Right renal pelvis (tissue), 4 donors: ENCODE measurements at places on chromosomes 13 and 19.

DNA sequence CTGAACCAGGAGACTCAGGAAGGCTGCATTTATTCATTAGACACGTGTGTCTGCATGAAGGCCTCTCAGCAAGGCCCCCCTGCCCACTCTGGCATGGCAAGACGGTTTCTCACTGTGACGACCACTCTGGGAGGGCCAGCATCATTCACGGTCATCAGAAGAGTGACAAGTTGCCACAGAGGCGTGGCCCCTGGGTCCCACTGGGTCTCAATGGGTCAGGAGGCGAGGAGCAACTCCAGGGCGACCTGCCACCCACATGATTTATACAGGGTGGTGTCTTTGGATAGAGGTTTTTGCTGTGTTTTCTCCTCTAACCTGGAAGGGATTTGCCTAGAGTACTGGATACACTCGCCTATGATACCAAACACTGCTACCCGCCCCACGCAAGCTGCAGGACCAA lies 60.7 kb downstream of the KLF2 start:
- no peak for DNase-seq

- DNase-seq = no peak
Measured at GRCh38 chr19:4576016-4576933, 16.8 kb upstream of the SEMA6B start.

DNA sequence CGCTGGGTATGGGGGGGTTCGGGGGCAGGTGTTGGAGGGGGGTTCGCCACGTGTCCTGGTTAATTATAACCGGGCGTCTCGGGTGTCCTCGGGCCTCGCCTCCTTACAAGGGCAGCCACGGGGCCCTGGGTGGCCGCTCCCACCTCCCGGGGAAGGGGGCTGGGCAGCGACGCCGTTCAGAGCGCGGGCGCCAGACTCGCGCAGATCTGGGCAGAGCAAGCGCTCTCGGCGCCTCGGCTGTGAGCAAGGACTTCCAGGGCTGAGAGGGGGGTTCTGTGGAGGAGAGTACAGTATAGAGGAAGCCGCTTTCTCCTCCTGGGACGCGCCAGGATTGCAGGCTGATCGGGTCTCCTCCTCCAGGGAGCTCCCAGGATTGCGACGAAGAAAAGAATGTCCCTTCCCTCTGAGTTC lies 1.0 kb upstream of the CKM start:
- DNase-seq = no peak

DNA sequence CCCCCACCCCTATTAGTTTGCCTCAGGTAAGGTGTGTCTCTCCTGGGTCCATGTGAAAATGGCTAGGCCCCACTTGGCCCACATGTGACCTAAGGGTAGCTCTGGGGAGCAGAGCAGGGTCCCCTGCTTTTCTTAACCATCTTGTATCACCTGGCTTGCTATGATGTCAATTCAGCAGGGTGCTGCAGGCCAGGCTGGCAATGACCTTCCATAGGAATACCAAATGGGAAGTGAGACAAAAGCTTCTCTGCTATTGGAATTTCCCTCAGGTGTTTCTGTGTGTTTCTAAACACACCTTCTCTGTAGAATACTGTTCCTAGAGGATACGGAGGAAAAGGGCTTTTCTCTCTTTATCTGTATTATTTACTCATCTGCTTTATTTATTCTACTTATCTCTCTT lies 35.7 kb upstream of the DACH1 start:
- no peak for DNase-seq

DNA sequence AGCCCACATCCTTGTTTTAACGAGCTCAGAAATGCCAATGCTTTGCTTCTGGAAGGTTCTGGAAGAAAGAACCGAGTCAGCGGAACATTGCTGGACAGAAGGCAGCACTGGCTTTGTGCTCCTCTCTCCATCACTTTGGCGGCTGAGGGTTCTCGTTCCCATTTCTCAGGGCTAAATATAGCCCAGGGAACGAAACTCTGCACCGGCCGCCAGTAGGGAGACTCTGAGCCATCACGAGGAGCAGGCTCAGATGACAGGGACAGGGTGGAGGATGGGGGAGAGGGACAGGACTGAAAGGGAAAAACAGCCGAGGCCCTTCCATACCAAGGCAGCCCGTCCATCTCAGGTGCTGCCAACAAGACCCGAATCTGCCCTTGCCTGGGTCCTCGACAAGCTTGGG lies 166.4 kb downstream of the CACNA1A start:
- DNase-seq = no peak

DNA sequence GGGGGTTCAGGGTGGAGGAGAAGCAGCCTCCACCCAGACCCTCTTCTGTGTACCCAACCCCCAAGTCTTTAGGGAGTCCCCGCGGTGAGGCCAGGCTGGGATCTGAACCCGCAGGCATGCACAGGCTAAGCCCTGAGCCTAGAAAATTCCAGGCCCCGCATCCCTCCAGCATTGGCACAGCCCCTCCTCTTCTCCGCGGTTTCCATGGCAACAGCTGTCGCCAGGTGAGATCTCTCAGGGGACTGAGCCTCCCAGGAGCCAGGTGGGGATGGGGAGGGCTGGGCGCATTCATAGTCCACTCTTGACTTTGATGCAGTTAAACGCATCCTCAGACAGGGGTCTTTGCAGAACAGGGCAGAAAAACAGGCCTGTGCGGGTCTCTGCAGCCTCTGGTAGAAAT lies 48.3 kb upstream of the USP29 start:
- DNase-seq = no peak

DNA sequence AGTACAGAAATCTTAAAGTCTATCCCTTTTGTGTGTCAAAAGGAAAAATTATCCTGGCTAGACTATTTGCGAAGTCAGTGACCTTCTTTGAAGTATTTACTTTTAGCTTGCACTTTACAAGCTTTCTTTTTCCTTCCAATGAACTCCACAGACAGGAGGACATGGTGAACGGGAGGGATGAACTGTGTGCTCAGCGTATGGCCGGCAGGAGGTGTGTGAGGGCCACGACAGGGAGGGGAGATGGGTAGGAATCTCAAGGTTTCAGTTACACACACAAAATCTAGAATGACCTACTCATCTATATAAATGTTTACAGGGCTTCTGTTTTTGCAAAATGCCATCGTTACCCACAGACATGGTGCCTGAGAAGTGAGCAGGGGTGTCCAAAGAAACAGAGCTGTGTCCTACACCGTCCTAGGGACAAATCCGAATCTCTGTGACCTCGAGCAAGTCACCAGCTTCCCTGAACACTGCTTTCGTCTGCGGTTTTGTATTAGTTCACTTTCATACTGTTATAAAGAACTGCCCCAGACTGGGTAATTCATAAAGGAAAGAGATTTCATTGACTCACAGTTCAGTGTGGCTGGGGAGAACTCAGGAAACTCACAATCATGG lies 537.2 kb downstream of the LIG4 start:
- DNase-seq = peak; percentile 3

GRCh38 chr19:4121815-4122214 lies 2.1 kb downstream of the MAP2K2 start:
- no peak for DNase-seq

- DNase-seq = no peak
Measured at GRCh38 chr19:45114116-45114515, 21.1 kb downstream of the PPP1R37 start.

DNA sequence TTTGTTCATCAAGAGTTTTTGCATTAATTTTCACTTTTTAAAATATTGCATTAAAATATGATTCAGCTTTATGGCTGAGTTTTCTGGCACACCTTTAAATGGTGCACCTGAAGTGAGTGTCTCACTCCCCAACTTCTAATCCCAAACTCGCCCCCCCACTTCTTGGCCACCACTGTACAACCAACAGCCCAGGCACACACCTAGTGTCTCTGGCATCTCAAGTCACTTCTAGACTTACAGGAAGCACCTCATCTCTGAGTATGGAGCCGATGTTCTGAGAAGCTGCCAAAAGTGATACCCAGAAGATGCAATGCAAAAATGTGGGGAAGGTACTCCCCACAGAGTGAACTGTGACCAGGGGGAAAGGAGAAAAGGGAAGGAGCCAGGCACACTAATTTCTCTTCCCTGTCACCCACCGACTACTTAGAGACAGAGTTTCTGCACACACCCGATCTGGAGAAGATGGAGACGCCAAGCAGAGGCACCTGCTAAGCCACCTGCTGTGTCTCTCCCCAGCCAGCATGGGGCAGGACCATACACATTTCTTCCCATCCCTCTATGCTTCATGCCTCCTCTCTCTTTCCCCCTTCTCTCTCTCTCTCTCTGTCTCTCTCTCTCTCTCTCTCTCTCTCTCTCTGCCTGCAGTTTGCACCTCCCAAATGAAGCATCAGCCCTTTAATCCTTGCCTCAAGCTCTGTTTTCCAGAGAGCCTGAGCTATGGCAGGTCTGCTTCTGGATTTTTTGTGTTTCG lies 155.3 kb upstream of the ZNF507 start:
- no peak for DNase-seq

- no peak for DNase-seq
Measured at GRCh38 chr19:29293736-29294342, 80.9 kb upstream of the UQCRFS1 start.

DNA sequence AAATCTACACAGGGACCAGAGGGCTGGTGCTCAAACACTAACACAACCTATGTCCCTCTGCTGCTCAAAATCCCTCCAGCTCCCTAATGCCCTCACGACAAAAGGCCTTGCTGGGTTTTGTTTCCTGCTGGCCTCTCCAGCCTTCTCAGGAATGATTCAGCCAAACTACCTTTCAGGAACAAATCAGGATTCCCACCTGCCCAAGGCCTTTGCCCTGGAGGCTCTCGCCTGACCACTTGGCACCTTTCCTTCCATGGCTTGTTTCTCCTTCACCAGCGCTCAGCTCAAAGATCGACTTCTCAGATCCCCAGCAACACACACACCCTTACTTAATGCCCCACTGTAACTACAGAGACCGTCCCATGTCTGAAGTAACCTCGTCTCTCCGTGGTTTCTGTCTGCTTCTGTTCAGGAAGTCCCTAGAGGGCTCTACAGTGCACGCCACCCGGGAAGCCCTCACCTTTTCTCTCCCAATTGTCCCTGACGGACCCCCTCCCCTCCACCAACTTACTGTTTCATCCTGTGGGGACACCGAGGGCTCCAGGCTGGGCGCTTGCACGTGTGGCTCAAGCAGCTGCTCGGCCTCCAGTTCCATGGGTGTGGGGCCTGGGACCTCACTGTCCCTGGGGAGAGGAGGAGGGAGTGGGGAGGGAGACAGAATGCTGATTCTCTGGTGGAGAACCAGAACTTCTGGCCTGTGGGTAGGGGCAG lies 3.2 kb upstream of the SIX5 start:
- DNase-seq = no peak

DNA sequence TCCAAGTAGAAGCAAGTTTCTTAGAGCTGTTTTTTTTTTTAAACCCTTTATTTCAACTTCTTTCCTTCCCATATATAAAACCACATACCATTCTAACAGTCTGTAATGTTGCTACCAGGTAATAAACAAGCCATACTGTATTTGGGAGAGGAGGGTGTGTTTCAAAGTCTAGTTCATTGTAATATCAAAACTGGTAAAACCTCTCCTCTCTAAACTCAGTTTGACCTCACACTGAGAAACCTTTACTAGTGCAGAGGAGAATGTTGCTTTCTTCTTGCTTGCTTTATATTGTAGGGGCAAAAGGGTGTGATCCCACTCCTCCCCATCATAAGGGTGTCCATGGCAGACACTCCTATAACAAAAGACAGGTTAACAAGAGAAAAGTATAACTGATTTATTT lies 155.1 kb downstream of the GGACT start:
- DNase-seq = no peak

DNA sequence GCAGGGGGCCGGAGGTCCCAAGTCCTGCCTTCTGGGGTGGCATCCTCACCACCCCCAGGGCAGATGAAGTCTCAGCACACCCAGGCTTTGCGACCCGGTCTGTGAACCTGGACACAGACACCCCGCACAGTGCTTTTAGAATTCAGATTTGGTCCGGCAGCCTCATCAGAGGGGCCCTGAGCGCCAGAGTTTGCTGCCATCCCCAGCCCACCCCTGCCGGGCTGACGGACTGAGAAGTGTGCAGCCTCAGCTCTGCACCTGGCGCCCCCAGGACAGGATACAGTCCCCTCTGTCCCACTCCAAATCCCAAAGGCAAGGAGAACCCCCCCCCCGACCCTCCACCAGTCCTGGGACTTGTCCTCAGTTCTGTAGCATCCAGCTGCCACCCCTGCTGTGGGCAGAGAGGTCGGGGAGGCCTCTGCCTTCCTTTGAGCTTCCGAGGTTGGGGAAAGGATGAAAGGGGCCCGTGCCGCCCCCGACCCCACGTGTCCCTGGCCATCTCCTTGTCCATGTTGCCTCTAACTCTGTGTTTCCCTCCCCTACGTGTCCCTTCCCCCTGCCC lies 16.9 kb downstream of the CAPN12 start:
- DNase-seq = no peak

DNA sequence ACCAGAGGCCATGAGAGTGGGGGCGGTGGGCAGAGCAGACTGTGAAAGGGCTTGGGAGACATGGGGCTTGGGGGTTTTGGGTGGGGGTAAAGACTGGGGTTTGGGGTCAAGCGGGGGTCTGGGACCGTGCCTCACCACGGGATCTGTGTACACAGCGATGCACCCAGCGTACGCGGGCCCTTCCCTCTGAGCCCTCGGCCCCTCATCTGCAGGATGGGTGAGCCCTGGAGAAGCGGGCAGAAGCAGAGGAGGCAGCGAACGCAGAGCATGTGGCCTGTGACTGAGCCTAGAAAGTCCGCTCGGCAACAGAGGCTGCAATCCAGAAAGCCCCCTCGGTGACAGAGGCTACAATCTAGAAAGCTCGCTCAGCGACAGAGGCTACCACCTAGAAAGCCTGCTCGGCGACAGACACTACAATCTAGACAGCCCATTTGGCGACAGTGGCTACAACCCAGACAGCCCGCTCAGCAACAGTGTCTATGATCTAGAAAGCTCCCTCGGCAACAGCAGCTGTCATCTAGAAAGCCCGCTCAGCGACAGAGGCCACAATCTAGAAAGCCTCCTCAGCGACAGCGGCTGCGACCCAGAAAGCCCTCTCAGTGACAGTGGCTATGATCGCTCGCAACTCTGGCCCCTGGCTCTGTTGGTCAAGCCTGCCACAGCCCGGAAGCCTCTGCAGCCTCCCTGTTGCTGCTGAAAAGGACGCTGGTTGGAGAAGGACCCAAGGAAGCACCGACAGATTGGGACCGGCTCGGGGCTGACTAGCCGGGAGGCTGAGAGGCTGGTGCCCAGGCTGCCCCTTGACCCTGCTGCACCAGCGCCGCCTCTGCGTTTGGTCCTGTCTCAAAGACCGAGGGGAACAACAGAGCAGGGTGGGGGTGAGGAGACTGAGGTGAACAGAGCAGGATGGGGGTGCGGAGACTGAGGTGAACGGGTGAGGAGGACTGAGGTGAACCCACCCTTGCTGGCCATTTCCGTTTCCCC lies 68.6 kb downstream of the SPACA7 start:
- no peak for DNase-seq
